ENCODE measurements at places on chromosomes 4 and X. TPM values are rescaled to one million over a fixed set of nuclear protein-coding genes. Genes with fewer than 3 reads are reported as not detected.
A peak's percentile ranks its signal among the peaks of the same experiment; 100 is the strongest.

- no peak for DNase-seq
Measured at GRCh38 chr4:78542373-78542772, 9.2 kb upstream of the ANXA3 start.

Gene CDX4
- total RNA-seq: not detected

GRCh38 chr4:70538869-70539268, 20.5 kb downstream of the AMTN start:
- no peak for DNase-seq

- DNase-seq: no peak
Measured at GRCh38 chrX:24110069-24110468, 39.5 kb upstream of the ZFX start.

Gene GAB1
- total RNA-seq: 0.79 TPM

Gene PWWP3B
- not detected for total RNA-seq

Gene KCTD8
- not detected for total RNA-seq

DNA sequence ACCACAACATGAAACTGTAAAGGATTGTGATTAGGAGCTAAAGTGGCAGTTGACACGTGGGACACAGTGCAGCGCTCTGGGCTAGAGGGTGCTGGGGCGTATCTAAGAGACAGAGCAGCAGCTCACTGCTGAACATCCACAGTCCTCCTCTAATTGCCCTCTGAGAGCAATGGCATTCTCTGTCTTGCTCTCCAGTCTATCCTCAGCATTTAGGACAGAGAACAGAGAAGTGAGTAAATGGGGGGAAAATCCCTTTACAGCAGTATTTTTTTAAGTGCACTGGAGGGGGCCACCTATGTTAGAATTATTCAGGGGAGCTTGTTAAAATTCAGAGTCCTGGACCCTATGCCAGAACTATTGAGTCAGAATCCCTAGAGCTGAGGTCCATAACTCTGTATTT, 4.2 kb upstream of the TMEM154 start:
- no peak for DNase-seq

GRCh38 chr4:116702949-116703348, 382.4 kb downstream of the TRAM1L1 start:
- no peak for DNase-seq

GRCh38 chr4:15990570-15991285, 27.8 kb upstream of the FGFBP2 start:
- DNase-seq: no peak

- no peak for DNase-seq
Measured at GRCh38 chrX:54238588-54238987, 55.5 kb upstream of the FAM120C start.

GRCh38 chrX:63920875-63921274, 135.9 kb upstream of the ARHGEF9 start:
- no peak for DNase-seq

GRCh38 chr4:1002631-1003251, 8.7 kb upstream of the FGFRL1 start:
- no peak for DNase-seq

- DNase-seq: no peak
Measured at GRCh38 chr4:74855879-74856278, 61.6 kb upstream of the BTC start.

- DNase-seq: no peak
Measured at GRCh38 chr4:20474119-20474518, 222.4 kb downstream of the SLIT2 start.

GRCh38 chrX:49066690-49067089, 7.1 kb downstream of the PRAF2 start:
- no peak for DNase-seq

DNA sequence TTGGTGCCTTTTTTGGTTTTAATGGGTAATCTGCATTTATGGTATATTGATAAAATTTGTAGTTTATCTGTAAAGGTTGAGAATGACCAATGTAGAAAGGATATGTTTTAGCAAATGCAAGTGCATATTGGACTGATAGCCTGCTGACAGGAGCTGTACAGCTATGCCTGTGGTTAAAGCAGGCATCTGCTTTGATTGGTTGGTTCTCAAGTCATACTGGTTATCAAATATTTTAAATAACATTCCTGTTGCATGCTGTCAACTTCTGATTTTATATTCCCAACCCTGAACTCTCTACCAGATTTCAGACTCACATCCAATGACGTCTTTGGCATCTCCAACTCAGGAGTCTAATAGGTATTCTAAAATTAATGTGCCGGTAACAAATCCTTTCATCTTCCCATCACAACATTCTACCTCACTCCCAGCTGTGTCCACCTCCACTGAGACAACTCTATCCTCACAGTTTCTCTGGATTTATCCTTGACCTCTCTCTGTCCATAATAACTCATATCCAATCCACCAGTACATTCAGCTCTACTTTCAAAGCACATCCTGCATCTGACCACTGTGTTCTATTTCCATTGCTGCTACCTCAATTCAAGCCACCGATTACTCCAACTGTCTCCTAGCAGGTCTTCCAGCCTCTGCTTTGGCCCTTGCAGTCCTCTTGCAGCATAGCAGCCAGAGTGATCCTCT, 125.7 kb downstream of the CAMK2D start:
- no peak for DNase-seq

Gene CTAG1A
- not detected for total RNA-seq

Gene ARMCX5
- 5.8 TPM for total RNA-seq

Gene CPLX1
- total RNA-seq: 0.53 TPM

Gene VCX2
- not detected for total RNA-seq

DNA sequence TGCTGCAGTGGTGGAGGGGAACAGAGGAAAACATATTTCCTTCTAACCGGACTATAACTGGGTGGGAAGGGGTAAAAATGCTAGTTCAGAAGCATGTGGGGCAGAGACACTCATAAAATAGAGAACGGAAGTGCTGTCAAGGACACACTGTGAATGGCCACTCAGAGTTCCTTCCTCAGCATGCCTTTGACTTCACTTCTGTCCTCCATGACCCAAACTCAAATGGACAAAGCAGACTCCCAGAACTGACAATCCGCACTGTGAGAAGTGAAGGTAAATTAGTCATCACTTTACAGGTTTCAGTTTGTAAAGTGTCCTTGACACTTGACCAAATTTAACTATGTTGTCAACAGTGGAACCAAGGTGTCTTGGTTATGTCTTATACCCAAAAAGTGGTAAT, 30.2 kb upstream of the ELF2 start:
- no peak for DNase-seq

- peak; percentile 18 for DNase-seq
Measured at GRCh38 chr4:184252136-184253071, 34.7 kb upstream of the ENPP6 start.

Gene GAGE12E
- total RNA-seq: not detected

GRCh38 chrX:81255876-81256275, 54.0 kb downstream of the SH3BGRL start:
- DNase-seq: no peak

DNA sequence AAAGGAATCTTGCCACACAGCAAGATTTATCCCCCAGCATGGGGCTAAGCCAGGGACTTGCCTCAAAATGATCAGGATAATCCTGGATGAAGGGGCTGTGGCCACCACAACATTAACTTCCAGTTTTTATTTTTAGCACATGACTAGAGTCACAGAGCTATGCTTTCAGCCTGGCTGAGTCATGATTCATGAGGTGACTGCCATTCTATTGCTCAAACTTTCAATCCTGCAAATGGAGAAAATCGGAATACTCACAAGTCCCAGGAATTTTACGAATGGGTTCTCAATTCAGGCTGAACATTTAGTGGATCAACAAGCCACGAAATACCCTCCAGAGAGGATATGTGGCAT, 70.7 kb upstream of the HPGD start:
- no peak for DNase-seq

DNA sequence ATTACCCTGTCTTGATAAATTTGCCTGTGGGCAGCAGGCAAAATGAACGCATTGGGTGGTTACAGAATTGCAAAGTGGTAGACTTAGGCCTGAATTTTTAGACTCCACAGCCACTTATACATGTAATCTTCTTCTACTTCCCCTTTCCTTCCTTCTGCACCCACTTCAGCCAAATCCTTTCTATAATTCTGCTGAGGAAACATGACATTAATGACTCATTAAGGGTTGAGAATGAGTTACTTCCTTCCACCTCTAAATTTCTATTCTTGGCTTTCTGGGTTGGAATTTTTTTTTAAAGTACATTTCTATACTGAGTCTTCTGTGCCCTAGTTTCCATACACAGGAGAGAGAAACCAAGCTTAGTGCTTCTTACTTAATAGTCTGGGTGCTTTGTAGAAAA, 10.1 kb downstream of the PAPSS1 start:
- no peak for DNase-seq

Data from activated CD8-positive, alpha-beta T cell treated with anti-CD3 and anti-CD28 coated beads, Interleukin-2, amount 10 ng/mL, durations not matched to agents 7 days and 5 days (primary cell).